ENCODE measurements at places on chromosomes 12 and 14.
A peak's percentile ranks its signal among the peaks of the same experiment; 100 is the strongest.

GRCh38 chr12:27003421-27004381 is 10.5 kb downstream of the TM7SF3 start:
- peak; percentile 21 for DNase-seq

GRCh38 chr14:91636604-91637003 is 95.3 kb downstream of the CATSPERB start:
- peak; percentile 8 for DNase-seq

GRCh38 chr12:45234139-45234865 is 18.4 kb downstream of the ANO6 start:
- DNase-seq, result peak; percentile 85

DNA sequence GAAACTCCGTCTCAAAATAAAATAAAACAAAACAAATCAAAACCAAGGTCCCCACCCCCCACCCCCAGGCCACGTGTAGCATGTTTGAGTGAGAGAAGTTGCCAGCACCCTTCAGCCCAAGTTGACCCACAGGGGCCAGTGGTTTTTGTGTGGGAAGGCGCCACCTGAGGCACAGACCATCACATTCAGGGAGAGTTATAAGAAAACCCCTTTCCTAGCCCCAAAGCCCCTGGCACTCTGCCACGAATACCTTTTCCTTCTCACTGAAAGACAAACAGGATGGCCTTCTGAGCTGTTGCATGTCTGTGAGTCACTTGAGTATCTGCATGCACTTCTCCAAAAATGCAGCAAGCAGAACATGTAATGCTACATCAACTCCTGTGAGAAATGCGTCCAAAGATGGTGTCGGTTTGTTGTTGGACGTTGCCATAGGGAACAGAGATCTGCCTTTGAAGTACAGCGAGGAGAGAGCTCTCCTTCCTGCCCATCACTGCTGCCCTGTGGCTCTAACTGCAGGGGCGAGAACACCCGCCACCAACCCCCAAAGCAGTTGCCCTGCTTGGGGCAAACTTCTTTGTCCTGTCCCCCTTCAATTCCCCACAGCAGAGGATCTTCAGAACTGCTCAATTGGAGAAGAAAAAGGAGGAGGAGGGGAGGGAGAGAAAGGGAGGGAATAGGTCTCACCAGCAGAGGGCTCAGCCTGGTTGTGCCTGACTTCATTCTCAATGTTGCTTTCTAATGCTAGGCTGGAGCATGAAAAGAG is 2.7 kb upstream of the TRAF3 start:
- peak; percentile 87 for DNase-seq

- no peak for DNase-seq
Observed at GRCh38 chr12:83161456-83161855, 474.8 kb downstream of the TMTC2 start.

GRCh38 chr14:58243790-58244555 is 670 bp upstream of the PSMA3 start:
- no peak for DNase-seq

DNA sequence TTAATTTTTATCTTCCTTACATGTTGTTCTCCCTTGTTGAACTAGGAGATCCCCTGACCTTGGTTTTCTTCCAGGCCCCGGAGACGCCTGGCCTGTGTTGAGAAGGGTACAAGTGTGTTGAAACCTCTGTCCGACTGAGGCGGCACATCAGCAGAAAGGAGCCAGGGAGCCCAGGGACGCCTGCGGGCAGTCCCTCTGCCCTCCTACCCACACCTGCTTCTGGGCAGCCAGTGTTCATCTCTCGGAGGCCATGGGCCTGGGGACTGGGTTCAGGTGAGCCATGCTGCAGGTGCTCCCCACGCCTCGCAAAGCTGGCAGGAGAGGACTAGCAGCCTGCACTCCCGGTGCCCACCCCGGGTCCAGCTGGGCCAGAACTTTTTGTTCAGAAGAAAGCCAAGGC is 39.9 kb upstream of the EIF5 start:
- DNase-seq, result no peak

- peak; percentile 40 for DNase-seq
Observed at GRCh38 chr12:47189728-47190127, 110.0 kb upstream of the AMIGO2 start.

DNA sequence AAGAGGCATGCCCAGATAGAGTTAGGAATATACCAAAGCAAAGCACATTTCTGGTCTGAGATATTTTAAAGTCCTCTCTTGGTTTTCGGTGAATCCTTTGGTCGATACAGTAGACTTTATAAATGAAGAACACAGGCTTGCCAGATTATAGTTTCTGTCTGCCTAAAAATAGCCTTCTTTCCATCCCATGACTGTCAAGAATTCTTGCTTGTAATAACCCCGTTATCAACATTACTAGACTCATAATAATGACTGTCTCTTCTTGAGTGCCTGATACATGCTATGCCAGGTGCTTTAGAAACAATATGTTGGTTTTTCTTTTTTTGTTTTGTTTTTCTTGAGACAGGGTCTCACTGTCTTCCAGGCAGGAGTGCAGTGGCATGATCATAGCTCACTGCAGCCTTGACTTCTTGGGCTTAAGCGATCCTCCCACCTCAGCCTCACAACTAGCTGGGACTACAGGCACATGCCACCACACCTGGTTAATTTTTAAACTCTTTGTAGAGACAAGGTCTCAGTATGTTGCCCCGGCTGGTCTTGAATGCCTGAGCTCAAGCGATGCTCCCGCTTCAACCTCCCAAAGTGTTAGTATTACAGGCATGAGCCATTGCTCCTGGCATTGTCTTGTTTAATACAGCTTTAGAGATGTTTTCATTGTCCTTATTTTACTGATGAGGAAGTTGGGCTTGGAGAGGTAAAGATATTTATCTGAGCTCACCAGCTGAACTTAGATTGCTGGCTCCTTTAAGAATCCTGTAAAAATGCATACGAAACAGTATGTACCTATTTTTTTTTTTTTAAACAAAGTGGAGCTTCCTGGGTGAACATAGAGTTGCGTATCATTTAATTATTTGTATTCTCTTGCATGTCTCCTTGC is 30.4 kb downstream of the CHST11 start:
- DNase-seq, result no peak

GRCh38 chr12:131607658-131608447 is 103.0 kb upstream of the SFSWAP start:
- no peak for DNase-seq

GRCh38 chr14:52596861-52597260 is 44.2 kb downstream of the GPR137C start:
- DNase-seq, result no peak

DNA sequence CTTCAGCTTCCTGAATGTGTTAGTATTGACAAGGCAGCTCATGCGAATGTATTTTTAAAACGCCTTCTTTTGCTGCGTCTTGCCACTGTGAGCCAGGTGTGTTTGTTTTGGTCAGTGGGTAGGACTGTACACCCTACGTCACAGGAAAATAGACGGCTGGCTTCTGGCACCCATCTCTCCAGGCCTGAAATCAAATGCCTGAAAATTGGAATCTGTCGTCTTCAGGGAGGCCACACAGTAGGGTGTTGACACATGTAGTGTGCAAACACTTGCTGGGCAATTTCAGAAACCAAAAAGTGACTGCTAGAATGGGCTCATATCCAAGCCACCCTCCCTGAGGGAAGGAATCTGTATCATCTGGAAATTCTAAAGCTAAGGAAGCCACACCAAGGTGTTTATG is 209.3 kb downstream of the TTC8 start:
- no peak for DNase-seq

- DNase-seq, result peak; percentile 34
Observed at GRCh38 chr12:10097521-10097920, 1.3 kb downstream of the CLEC1A start.

Measured in tongue (tissue), 3 donors.